ENCODE measurements at places on chromosomes 3 and 15. TPM values are rescaled to one million over a fixed set of nuclear protein-coding genes. Genes with fewer than 3 reads are reported as not detected.
A peak's percentile ranks its signal among the peaks of the same experiment; 100 is the strongest.

Gene NUP210
- total RNA-seq = 6.7 TPM

Gene FBXO40
- 0.06 TPM for total RNA-seq

Gene FOXB1
- not detected for total RNA-seq

Gene CD96
- 2.8 TPM for total RNA-seq

Gene TMIE
- 0.41 TPM for total RNA-seq

Gene SYNPR
- not detected for total RNA-seq

GRCh38 chr3:17741621-17742101 lies 770 bp downstream of the TBC1D5 start:
- peak overlapping the region; percentile 99 for H3K27ac ChIP-seq
- H3K36me3 ChIP-seq = no peaks in the 10 kb centered on the region
- no peak for DNase-seq

DNA sequence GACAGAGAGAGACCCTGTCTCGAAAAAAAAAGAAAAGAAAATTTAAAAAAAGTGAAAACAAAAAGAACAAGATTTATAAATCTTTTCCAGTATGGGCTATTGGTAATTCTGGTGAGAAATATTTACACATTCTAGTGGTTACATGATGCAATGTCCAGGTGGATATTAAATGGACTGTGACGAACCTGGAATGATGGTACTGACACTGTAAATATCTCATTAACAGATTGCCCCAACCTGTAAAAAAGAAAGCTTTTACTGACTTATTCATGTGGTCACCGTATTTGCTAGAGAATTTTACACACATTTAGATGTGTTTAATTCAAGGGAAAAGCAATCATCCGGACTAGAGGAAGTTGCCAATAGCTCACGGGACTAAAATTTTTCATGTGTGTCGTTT lies 162.1 kb upstream of the LRIG1 start:
- no peaks in the 10 kb centered on the region for H3K27me3 ChIP-seq
- no peaks in the 10 kb centered on the region for H3K36me3 ChIP-seq
- no peak for DNase-seq
- H3K27ac ChIP-seq = no peak overlapping the region

GRCh38 chr3:104586344-104586743 lies 780.4 kb upstream of the ALCAM start:
- no peak overlapping the region for H3K4me3 ChIP-seq
- H3K4me1 ChIP-seq = no peaks in the 10 kb centered on the region
- H3K36me3 ChIP-seq = no peaks in the 10 kb centered on the region
- H3K27ac ChIP-seq = no peak overlapping the region
- no peak for DNase-seq
- no peaks in the 10 kb centered on the region for H3K27me3 ChIP-seq

GRCh38 chr3:161866176-161866575 lies 369.6 kb downstream of the OTOL1 start:
- no peak overlapping the region for H3K4me3 ChIP-seq
- no peaks in the 10 kb centered on the region for H3K36me3 ChIP-seq
- H3K4me1 ChIP-seq = no peaks in the 10 kb centered on the region
- no peaks in the 10 kb centered on the region for H3K27me3 ChIP-seq
- no peak for DNase-seq
- H3K27ac ChIP-seq = no peak overlapping the region

GRCh38 chr3:141486496-141486745 lies 406 bp upstream of the RASA2 start:
- no peaks in the 10 kb centered on the region for H3K36me3 ChIP-seq
- no peaks in the 10 kb centered on the region for H3K27me3 ChIP-seq
- no peak for DNase-seq
- peak overlapping the region; percentile 94 for H3K27ac ChIP-seq
- H3K4me3 ChIP-seq = peak overlapping the region; percentile 18

All from uterus (tissue), 4 donors.